CD4-positive, alpha-beta memory T cell (primary cell): ENCODE measurements at places on chromosomes 11 and 22. TPM values are rescaled to one million over a fixed set of nuclear protein-coding genes. Genes with fewer than 3 reads are reported as not detected.
A peak's percentile ranks its signal among the peaks of the same experiment; 100 is the strongest.

DNA sequence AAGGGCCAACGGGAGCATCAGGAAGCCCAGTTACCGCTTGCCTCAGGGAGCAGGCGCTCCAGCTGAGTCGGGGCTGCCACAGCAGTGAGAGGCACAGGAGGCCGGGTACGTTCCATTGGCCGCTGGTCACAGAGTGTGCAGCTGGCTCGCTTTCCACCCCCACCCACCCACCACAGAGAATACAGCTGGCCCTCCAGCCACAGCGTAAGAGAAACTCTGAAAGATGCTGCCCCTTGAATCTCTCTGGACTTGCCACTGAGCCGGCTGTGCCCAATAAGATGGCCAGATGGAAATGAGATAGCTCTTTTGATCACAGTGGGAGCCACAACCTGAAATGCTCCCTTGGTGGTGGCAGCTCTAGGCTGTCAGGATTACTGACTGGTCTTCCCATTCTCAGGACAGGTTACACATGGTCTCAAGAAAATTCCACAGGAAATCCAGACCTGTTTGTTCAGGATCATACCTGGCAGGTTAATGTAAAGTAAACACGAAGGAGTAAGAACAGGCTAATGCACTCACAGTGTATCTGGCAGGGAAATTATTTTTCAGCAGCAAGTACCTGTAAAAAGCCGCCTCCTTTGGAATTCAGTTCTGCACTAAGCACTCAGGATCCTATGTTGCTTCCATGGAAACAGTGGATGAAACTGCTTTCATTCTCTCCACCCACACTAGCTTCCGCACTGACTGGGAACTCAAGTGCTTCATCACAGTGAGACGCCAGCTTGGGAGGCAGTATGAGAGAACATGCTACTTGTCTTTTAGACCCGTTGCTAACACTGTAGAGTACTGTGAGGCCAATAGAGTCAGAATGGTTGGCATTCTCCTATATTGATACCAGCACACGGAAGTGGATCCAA lies 16.5 kb downstream of the SIAE start:
- H3K4me1 ChIP-seq, result no peaks in the 10 kb centered on the region
- no peak for DNase-seq
- no peak overlapping the region for H3K4me3 ChIP-seq
- H3K27ac ChIP-seq, result no peak overlapping the region
- no peaks in the 10 kb centered on the region for H3K36me3 ChIP-seq
- no peaks in the 10 kb centered on the region for H3K27me3 ChIP-seq

DNA sequence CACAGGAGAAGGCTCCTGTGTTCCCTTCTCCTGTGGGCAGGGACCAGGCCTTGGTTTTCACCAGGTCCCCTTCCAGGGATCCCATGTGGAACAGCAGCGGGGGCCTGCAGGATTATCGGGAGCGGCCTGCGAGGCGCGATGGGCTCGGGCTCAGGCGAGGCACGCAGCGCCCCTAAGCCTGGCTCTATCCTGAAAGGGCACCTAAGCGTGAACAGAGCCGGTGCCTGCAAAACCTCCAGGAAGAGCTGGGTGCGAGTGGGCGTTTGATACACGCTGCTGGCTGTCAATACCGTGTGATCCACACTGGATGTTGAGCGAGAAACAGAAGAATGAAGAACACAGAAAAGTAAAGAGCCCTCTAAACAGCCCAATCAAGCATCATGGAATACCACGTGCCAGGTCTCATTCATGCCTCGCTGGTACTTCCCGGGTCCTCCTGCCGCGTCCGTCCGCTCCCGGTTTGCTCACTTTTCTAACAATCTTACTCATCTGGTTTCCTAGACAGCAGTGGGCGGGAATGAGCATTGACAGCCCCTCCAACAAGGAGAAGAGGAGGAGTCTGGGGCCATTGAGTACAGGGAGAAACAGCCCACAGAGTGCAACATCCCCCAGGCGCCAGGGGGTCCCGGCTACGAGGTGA lies 12.5 kb downstream of the OSBPL5 start:
- H3K36me3 ChIP-seq, result no peaks in the 10 kb centered on the region
- no peaks in the 10 kb centered on the region for H3K27me3 ChIP-seq
- peak; percentile 3 for DNase-seq
- H3K4me1 ChIP-seq, result no peaks in the 10 kb centered on the region

- no peak overlapping the region for H3K4me3 ChIP-seq
- H3K4me1 ChIP-seq, result peaks cover 7% of the 10 kb centered on the region
- no peaks in the 10 kb centered on the region for H3K36me3 ChIP-seq
Measured at GRCh38 chr11:111697933-111698371, 68.2 kb downstream of the PPP2R1B start.

GRCh38 chr11:76234021-76234415 lies 27.7 kb upstream of the WNT11 start:
- H3K4me1 ChIP-seq, result peaks cover 42% of the 10 kb centered on the region
- H3K36me3 ChIP-seq, result no peaks in the 10 kb centered on the region
- no peak for DNase-seq
- H3K27ac ChIP-seq, result no peak overlapping the region
- no peaks in the 10 kb centered on the region for H3K27me3 ChIP-seq

GRCh38 chr11:61193596-61193995 lies 9.7 kb upstream of the PGA3 start:
- no peaks in the 10 kb centered on the region for H3K36me3 ChIP-seq
- no peaks in the 10 kb centered on the region for H3K4me1 ChIP-seq
- DNase-seq, result no peak
- no peak overlapping the region for H3K27ac ChIP-seq
- H3K4me3 ChIP-seq, result no peak overlapping the region

- H3K27me3 ChIP-seq, result peaks cover 11% of the 10 kb centered on the region
- no peak overlapping the region for H3K27ac ChIP-seq
- H3K36me3 ChIP-seq, result no peaks in the 10 kb centered on the region
Measured at GRCh38 chr11:2272228-2272945, 2.0 kb upstream of the ASCL2 start.

DNA sequence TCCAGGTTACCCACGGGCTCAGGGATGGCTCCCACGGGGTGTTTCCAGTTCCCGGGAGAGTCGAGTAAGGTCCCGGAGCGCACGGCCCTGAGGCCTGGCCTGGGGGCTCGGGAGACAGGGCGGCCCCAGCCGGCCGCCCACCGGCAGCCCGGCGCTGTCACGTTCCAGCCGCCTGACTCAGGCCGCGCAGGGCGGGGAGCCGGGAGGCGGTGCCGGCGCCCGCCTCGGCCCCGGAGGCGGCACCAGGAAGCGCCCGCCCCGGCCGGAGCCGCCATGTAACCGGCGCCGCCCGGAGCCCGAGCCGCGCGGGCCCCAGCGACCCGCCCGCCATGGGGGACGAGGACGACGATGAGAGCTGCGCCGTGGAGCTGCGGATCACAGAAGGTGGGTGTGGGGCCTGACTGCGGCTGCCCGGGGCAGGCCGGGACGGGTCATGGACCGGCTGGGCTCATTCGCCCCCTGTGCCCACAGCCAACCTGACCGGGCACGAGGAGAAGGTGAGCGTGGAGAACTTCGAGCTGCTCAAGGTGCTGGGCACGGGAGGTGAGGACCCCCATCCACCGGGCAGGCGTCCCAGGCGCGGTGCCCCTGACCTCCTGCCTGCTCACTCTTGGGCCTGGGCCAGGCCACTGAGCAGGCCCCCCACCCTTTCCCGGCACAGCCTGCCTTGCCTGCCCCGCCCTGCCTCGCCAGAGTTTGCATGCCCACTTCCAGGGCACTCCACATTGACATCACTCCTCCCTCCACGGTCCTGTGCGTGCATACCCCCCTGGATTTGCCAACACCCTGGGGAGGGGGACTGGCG lies at the start of gene RPS6KA4:
Gene RPS6KA4 (plus strand): TSS at position 256 of the 805 bp plus-strand sequence. CDS start 74 bp downstream, at position 330.
- peaks cover 30% of the 10 kb centered on the region for H3K4me1 ChIP-seq
- H3K27me3 ChIP-seq, result no peaks in the 10 kb centered on the region
- peak within 1 kb of the TSS; percentile 53 for H3K4me3 ChIP-seq
- no peak for DNase-seq
- H3K27ac ChIP-seq, result peak within 1 kb of the TSS; percentile 62

Gene JAM3
- 6.8 TPM for total RNA-seq

Gene CHRNA10
- total RNA-seq, result 4.6 TPM

DNA sequence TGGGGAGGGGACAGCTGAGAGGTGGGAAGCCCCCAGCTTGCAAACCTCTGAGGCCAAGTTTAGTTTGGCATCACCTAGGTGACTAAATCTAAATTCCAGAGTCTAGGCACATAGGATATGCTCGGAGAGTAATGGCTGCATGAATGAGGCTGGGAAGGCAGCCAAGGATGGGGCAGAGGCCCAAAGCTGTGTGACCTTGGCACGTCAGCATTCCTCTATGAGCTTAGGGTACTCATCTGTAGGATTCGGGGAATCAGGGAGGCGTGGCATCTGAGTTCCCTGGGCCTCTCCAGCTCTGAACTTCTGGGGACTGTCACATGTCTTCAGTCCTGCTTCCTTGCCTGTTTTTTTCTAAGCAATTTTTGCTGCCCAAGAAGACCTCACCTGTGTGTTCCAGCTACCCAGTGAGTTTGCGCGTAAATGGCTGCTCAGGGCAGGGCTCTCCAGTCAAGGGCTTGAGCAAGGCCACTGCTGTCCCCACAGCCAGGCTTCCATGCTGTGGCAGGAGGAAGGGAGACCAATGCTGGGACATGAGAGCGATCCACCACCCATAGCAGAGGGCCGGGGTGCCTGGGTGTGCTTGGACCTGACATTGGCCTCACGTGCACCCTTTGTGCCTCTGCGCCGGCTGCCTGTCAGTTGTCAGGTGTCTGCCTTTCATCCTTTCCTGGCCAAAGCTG lies 13.9 kb downstream of the DAGLA start:
- DNase-seq, result no peak
- H3K4me1 ChIP-seq, result peaks cover 34% of the 10 kb centered on the region
- no peaks in the 10 kb centered on the region for H3K36me3 ChIP-seq
- H3K27me3 ChIP-seq, result no peaks in the 10 kb centered on the region

GRCh38 chr11:126113963-126114362 lies 51.3 kb upstream of the CDON start:
- H3K4me3 ChIP-seq, result no peak overlapping the region
- no peaks in the 10 kb centered on the region for H3K27me3 ChIP-seq
- no peaks in the 10 kb centered on the region for H3K36me3 ChIP-seq
- DNase-seq, result no peak
- H3K27ac ChIP-seq, result no peak overlapping the region

DNA sequence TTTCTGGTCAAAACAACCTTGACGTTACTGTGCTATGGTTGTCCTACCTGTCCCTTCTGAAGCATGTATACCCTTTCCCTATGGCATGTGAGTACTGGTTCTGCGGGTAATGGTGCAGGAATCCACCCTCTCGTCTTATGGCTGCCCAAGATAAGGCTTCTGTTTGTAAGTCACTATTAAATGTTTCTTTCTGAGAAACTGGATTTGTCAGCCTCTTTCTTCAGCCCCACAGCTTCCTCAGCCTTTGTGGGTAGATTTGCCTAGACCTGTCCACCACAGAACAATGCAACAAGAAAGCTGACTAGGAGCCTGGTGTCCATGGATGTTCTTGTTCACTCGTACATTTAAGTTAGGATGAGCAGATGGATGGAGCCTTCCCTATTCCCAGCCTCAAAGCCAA lies 14.4 kb downstream of the MMP7 start:
- H3K27ac ChIP-seq, result no peak overlapping the region
- no peaks in the 10 kb centered on the region for H3K4me1 ChIP-seq
- H3K4me3 ChIP-seq, result no peak overlapping the region
- H3K36me3 ChIP-seq, result no peaks in the 10 kb centered on the region
- no peaks in the 10 kb centered on the region for H3K27me3 ChIP-seq

DNA sequence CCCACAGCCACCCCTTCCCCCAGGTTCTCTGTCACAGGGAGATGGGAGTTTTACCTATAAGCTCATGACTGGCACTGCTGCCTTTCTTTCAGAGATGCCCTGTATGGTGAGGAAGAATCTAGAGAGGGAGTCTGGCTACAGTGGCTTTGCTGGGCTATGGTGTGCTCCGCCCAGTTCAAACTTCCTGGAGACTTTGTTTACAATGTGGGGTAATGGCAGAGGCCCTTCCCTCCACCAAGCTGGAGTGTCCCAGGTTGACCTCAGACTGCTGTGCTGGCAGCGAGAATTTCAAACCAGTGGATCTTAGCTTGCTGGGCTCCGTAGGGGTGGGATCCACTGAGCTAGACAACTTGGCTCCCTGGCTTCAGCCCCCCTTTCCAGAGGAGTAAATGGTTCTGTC lies 143.5 kb downstream of the MSANTD4 start:
- no peaks in the 10 kb centered on the region for H3K4me1 ChIP-seq
- no peaks in the 10 kb centered on the region for H3K27me3 ChIP-seq
- DNase-seq, result no peak
- H3K27ac ChIP-seq, result no peak overlapping the region

DNA sequence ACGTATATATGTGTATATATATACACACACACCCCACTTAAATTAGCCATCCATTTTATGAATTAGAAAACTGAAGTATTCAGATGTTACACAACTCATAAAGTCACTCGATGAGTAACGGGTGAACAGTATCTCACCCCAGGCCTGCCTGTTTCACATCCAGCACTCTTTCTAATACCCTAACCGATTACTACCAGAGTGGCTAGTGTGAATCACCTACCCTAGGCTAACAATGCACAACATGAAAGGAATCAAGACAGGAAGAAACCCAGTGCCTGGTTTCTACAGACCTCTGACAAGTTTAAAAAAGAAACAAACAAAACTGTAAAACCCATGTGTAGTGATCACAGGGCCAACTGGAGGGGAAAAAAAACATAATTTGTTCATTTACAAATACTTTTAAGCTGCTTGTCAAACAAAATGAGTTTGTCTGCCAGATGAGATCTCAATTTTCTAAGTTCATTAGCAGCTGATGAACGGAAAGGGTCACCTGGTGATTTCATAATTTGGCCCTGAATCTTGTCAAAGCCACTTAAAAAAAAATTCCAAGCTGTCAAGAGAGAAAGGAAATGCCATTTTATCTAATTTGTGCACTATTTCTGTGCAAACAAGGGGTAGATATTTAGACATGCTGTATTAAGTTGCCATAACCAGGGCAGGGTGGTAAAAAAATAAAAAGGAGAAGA lies 134.8 kb downstream of the LARGE1 start:
- no peaks in the 10 kb centered on the region for H3K36me3 ChIP-seq
- no peak overlapping the region for H3K27ac ChIP-seq
- no peak for DNase-seq

Gene MOGAT2
- not detected for total RNA-seq

DNA sequence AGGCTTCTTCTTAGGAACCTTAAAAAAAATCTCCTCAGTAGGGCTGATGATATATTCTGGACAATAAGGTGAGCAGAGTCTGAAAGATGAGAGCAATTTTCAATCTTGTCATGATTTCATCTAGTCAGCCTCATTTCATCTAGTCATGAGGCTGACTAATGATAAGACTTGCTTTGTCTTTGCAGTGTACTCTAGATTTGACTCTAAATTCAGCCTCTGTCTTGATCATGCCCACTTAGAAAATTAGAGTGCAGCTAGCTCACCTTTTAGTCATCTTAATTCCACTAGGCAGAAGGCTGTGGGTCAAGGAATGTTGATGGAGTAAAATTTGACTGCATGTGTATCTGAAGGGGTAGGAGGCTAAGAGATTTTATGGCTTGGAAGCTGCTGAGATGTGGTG lies 5.5 kb downstream of the EHF start:
- H3K27ac ChIP-seq, result no peak overlapping the region
- no peaks in the 10 kb centered on the region for H3K4me1 ChIP-seq
- H3K4me3 ChIP-seq, result no peak overlapping the region
- H3K36me3 ChIP-seq, result no peaks in the 10 kb centered on the region
- no peaks in the 10 kb centered on the region for H3K27me3 ChIP-seq
